ENCODE measurements at places on chromosomes 4 and X. TPM values are rescaled to one million over a fixed set of nuclear protein-coding genes. Genes with fewer than 3 reads are reported as not detected.

Gene XAGE2
- total RNA-seq = not detected

Gene NAT8L
- total RNA-seq = 3.5 TPM

Gene UBE2D3
- total RNA-seq = 282 TPM

Gene TEC
- 3.9 TPM for total RNA-seq

Gene H2AZ1
- 130 TPM for total RNA-seq

Gene EFHC2
- 4.4 TPM for total RNA-seq

Gene GPRIN3
- total RNA-seq = 33.2 TPM

Gene RNF175
- 9.8 TPM for total RNA-seq

Gene HMGN5
- 8.7 TPM for total RNA-seq

Gene XAGE1A
- total RNA-seq = not detected

Gene SMIM43
- 3.2 TPM for total RNA-seq

Gene C1QTNF7
- 14.6 TPM for total RNA-seq

Gene BBS12
- 13.9 TPM for total RNA-seq
